Gastrocnemius medialis (tissue), 4 donors: ENCODE measurements at places on chromosomes 16 and 17.

DNA sequence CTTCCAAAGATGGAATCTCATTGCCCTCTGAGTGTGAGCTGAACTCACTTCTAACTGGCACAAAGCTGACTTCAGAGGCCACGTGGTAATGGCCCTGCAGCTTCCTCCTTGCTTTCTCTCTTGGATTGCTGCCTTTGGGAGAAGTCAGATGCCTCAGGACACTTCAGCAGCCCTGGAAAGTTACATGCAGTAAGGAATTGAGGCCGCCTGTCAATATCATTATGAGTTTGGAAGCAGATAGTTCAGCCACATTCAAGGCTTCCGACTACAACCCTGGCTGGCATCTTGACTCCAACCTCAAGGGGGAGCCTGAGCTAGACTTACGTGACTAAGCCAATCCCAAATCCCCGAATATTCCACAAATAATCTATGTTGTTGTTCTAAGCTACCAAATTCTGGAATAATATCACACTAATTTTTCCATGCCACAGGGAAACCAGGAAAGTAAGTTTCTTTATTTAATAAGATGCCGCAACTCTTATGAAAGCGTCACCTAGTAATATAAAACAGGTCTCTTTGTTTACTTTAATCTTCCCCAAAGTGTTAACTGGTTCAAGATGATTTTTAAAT is 13.6 kb downstream of the CEP20 start:
- peak; percentile 47 for DNase-seq

- no peak for DNase-seq
Observed at GRCh38 chr17:82046903-82047302, 4.7 kb downstream of the RFNG start.

- no peak for DNase-seq
Observed at GRCh38 chr16:88144028-88144511, 192.8 kb downstream of the BANP start.

DNA sequence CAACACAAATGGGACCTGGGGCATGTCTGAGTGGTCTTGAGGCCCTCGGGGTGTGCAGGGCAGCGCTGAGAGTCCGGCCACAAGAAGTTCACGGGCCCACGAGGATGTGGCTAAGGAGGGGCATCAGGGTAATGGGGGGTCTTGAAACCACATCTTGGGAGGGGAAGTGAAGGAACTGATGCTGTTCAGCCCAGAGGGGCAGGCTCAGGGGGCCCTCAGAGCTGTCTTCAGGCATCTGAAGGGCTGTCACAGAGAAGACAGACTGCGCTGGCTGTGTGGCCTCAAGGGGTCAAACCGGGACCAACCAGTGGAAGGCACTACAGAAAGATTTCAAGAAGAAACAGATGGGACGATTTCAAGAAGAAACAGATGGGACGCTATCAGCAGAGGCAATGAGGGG is 45.1 kb downstream of the ZNF423 start:
- DNase-seq: no peak

DNA sequence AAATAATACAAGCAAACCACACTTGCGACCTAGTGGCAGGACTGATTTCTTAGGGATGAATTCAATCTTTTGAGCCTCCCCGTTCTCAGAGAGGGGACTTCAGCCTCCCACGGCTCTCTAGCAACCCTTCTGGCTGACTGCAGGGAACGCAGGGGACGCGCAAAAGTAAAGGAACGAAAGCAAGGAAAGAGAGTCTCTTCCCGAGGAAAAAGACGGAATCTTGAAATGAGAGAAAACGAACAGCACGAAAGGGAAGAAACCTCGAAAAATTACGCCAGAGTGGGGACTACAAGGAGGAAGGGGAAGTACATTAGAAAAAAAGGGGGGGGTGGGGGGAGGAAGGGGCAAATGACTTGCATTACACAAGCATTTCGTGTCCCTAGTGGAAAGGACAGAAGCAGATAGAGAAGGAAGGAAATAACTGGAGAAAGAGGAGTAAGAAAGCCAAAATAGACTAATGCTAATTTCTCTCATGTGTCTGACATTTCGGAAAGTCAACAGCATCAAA is 1.2 kb downstream of the GRB2 start:
- DNase-seq: no peak

DNA sequence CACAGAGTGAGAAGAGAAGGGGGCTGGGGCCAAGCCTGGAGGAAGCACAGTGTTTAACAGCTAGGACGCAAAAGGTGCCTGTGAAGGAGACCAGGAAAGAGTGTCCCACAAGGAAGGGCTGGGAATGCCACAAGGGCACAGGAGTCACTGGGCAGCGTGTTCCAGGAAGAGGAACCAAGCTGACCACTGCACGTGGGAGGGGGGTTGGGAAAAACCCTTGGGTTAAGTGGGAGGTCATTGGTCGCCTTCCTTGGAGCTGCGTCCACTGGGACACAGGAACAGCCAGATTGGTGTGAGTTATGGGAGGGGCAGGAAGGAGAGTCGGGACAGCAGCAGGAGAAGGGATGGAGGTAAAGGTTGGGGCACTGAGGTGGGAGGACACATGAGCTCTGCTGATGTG is 12.9 kb downstream of the TTYH2 start:
- no peak for DNase-seq

DNA sequence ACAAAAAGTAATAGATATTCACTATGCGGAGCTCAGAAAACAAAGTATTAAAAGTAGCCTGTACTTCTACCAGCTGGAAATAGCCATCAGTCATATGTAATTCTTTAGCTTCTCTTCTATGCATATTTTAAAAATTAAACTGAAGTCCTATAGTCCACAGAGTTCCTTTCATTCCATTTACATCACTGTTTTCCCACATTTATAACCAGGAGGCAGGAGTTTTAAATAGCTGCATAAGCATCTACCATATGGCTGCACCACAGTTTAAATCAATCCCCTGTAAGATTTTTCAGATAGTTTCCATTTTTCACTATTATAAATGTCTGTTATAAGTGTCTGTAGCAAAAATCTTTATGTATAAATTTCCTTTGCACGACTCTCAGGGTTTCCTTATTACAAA is 45.1 kb downstream of the ZFHX3 start:
- no peak for DNase-seq

DNA sequence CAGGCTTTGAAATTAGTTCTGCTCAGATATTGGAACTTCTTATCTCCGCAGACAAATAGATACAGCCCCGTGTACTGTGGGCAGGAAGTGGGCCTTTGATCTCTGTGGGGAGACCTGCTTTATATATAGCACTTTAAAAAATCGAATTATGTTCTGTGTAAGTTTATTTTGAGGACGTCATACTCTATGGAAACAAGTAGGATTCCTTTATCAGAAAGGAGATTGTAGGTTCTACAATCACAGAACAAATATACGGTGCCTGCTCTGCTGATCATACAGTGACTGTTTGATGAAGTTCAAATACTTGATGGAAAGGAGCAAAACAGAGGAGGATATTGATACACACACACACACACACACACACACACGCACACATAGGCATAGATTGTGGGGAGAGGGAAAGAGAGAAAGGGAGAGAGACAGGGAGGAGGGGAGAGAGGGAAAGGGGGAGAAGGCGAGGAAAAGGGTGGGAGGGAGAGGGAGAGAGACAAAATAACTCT is 14.7 kb upstream of the TMEM220 start:
- no peak for DNase-seq

- DNase-seq: no peak
Observed at GRCh38 chr16:2428051-2428783, 1.0 kb upstream of the CCNF start.

- no peak for DNase-seq
Observed at GRCh38 chr17:40806131-40806530, 6.4 kb upstream of the KRT28 start.

GRCh38 chr17:74786431-74787055 is 10.4 kb upstream of the NAT9 start:
- DNase-seq: no peak

- peak; percentile 59 for DNase-seq
Observed at GRCh38 chr16:546909-547770, 13.1 kb upstream of the PRR35 start.

GRCh38 chr17:42748202-42748907 is 3.5 kb upstream of the EZH1 start:
- no peak for DNase-seq

DNA sequence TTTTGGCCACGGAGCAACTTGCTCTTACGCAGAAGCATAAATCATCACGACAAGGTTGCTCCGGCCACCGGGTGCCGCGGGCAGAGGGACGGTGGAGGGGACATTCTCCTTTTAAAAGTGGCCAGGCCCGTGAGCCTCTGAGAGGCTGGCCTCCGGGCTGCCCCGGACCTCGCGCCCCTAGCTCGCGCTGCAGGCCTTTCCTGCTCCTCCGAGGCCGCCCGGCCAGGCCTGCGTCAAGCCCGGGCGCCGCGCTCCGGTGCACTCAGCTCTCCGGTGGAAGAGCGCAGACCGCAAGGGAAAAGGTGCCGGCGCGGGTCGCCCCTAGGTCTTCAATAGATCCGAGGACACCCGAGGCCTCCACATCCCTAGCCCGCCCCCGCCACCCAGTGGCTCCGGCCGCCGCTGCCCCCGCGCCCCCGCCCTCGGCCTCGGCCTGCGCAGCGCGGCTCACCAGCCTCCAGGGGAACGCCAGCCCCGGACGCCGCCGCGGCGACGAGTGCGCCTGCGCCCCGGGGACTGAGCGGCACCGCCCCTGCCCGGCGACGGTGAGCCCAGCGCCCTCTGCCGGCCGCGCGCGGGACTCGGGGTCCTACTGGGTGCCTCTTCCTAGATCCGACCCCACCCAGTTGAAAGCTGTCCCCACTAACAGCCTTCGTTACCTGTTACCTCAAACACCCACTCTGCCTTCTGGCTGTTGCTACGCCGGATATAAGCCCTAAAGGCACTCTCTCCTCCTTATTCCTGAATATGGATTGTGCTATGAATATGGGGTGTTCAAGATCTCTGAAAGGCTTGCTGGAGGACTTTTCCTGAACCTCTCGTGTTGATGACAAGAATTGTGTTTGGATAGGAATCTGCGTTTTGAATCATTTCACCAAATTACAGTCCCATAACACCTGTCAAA is at the start of gene LYRM9:
LYRM9 (minus strand) TSS at position 500 of the 904 bp plus-strand sequence. CDS start 10,671 bp downstream, outside the sequence.
- DNase-seq: peak; percentile 75

DNA sequence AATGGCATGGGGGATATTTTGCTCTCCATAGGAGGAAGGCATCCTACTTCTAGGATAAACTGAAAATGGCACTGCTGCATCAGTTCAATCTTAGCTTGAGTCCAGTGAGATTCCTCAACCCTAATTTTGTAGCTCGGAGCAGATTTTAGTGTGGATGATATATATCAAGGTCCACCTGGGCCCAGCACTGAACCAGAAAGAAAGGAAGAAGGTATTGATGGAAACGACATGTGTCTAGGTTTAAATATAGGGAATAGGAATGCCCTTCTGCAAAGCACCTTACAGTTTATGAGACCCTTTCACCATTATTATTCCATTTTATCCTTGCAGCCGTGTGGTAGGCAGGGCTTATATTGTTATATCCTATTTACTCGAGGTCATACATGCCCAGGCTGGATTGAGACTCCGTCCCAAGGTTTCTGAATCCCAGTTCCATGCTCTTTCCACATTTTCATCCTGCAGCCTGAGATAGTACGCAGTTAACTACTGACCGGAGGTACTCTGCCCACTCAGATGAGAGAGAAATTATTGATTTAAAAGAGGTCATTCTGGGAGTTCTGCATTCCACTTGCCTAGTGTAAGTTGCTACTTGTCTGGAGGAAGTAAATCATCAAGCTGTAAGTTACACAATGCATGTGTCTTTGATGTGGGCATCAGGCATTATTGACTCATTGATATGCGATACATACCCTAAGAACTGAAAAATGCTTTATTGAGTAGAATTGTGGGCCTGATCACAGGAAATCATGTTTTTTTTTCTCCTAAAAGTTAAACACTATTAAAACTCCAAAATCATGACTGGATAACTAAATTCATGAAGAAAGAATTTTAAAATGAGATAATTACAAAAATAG is 10.1 kb downstream of the KRT39 start:
- no peak for DNase-seq

DNA sequence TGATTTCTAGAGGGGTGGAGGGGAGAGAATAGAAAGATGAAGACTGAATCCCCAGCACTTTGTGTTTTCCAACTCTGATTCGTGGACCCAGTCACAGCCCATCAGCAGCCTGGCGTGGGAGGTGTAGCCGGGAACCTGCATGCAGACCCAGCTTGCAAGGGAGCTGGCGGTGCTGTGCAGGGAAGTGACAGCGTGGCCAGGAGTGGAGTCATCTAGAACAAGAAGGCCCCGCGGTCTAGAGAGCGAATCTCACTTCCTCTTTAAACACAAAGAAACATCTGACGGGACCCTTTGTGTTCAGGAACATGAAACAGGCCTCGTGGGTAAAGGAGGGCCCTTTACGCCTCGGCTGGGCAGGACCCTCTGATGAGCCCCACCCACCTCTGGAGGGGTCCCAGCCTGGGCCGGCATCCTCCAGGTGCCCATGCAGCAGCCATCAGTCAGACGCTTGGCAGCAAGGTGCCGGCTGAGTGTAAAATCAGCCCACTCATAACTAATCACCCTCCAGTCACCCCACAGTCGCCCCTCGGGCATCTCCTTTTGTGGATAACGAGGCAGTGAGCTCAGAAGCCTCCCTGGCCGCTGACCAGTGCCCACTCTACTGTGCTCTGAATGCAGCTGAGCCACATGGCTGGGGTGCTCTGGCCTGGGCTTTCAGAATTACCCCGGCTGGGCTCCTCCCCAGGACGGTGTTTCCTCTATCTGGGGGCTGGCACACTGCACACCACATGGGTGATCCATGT is 4.4 kb downstream of the SNAI3 start:
- peak; percentile 43 for DNase-seq

GRCh38 chr17:1229900-1230501 is 40.2 kb upstream of the BHLHA9 start:
- DNase-seq: no peak

- no peak for DNase-seq
Observed at GRCh38 chr16:49644145-49644463, 211.8 kb downstream of the ZNF423 start.

GRCh38 chr17:36972186-36972700 is 23.5 kb downstream of the AATF start:
- no peak for DNase-seq

GRCh38 chr16:23403547-23403946 is 49.4 kb downstream of the COG7 start:
- DNase-seq: no peak

DNA sequence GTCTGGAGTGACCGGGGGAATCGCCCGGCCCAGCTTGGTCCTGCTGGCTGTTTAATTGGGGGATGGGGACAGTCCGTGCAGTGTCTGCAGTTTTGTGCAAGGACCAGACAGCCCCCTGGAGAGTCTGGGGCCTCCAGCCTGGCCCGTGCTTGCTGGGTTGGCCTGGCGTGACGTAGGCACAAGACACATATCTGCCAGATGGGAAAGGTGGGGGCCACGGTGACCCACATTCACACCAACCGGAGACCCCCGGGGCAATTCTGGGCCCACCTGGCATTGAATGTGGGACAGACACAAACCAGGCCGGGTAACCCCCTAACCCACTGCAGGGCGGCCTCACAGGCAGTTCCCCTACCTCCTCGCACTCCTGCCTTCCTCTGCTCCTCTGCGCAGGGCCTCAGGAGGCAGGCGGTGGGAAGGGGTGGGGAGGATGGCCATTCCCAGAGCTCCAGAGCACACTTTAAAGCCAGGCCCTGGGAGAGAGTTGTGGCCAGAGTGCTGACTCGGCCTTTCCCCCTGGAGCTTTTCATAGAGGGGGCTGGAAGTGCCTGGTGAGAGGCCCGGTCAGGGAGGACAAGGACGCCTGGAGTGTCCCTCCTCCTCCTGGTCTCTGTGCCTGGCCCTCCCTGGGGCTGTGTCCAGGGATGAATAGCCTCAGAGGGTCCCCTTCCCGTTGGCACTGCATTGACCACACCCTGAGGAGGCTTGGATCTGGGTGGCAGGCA is 1.5 kb downstream of the MRC2 start:
- no peak for DNase-seq
